SIG-M5 (cell line): ENCODE measurements at places on chromosomes 13 and 19.

- DNase-seq: no peak
Measured at GRCh38 chr19:1748115-1748872, 5.0 kb upstream of the ONECUT3 start.

GRCh38 chr19:14683439-14683838, 6.4 kb upstream of the ZNF333 start:
- DNase-seq: no peak

GRCh38 chr19:47790398-47790814, 11.9 kb downstream of the SELENOW start:
- no peak for DNase-seq

DNA sequence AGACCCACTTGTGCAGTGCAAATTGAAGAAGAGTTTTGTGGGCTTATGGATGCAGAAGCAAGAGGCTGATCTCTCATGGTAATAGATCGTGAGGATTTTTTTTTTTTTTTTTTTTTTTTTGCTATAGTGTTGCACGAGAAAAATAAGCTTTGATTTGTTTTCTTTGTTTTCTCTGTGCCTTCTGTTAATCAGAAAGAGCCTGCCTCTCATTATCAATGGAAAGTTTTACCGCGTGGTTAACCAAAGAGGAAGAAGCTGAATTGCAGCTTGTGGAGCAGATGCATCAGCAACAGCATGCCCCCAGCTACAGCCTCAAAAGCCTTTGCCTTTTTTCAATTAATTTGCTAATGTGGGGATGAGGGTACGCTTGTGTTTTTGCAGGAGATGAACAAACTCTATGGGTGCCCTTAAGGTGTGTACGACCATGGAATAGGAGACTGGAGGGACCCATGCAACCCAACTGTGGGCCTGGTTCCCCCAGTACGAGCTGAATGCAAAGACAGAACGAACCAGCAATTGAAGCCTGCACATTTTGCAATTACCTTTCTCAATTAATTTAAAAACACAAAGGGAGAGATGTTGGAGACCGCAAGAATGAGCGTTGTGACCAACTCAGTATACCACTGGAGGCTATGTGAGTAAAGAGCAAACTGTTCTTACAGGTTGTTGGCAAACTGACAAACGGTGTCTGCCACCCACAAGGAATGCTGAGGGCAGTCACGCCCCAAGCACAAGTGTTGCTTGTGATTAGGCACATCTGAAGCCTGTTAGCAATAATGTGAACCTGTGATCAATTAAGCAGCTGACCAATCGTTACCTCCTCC, 58.6 kb upstream of the SPRY2 start:
- DNase-seq: peak; percentile 66

- DNase-seq: no peak
Measured at GRCh38 chr13:98456413-98456845, 120.5 kb downstream of the STK24 start.

GRCh38 chr19:35294859-35295791, 3.2 kb downstream of the MAG start:
- no peak for DNase-seq

GRCh38 chr19:6065685-6066374, 44.5 kb downstream of the RFX2 start:
- peak; percentile 68 for DNase-seq

DNA sequence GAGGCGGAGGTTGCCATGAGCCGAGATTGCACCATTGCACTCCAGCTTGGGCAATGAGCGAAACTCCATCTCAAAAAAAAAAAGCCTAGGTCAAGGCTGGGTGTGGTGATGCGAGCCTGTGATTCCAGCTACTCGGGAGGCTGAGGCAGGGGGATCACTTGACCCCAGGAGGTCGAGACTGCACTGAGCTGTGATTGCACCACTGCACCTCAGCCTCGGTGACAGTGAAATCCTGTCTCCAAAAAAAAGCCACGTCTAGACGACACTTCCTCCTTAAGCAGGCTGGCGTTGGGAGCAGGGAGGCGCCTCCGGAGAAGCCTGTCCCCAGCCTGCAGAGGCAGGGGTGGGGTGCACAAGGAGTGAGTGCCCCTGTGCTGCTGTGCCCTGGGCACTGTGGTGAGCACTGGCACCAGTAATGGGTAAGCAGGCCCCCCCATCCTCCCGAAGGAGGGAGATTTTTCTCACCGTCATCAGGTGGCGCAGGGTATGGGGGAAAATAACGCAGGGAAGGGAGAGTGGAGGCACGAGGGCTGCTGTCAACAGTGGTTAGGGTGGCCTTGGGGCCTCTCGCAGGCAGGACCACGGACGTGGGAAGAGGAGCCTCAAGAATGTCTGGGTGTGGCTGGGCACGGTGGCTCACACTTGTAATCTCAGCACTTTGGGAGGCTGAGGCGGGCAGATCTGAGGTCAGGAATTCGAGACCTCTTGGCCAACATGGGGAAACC, 706 bp downstream of the P2RY11 start:
- no peak for DNase-seq

GRCh38 chr19:19602713-19603324, 15.7 kb downstream of the PBX4 start:
- DNase-seq: no peak
